ENCODE measurements at places on chromosomes 6 and 20.

DNA sequence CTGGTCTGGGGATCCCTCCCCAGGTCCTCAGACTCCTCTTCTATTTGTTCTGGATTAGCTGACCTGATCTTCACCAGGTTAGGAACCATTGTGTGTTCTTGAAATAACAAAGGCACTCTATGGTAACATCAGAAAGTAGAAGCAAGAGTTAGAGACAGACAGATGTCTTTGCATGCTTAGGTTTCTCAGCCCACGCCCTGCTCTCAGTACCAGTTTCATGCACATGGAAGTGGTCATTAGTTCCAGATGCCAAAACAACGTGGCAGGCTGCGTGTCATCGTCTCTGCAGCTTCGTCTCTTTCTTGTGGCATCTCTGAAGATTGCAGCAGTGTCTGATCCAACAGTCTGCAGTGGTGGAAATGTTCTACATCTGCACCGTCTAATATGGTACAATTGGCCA is 89.4 kb downstream of the PACRG start:
- DNase-seq = no peak

- no peak for DNase-seq
These were observed 594.5 kb downstream of the RFPL4B start for GRCh38 chr6:112941613-112942012.

DNA sequence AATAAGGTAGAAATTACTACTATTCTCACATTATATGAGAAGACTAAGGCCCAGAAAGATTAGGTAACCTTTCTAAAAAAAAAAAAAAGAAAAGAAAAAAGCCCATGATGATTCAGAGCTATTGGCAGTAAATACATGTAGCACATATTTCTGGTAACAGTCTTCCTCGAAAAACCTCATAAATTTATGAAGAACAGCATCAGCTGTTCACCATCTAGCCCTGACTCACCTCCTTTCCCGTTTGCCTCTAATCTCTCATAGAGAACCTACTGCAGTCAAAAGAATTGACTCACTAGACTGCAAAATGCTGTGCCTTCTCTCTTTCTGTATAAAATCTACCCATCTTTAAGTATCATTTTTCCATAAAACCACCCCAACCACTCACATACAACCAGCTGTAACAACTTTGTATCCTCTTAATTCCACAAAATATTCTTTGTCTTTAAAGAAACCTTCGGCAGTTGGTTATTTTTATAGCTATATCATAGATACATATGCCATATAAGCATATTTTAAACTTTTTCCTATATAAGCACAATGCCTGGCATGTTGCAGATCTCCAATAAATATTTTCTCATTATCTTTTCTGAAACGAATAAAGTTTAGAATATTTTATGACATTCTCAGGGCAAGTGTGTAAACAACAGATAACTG is 152.7 kb upstream of the ENPP5 start:
- no peak for DNase-seq

- no peak for DNase-seq
These were observed 654.1 kb upstream of the NOX3 start for GRCh38 chr6:156109713-156110112.

- no peak for DNase-seq
These were observed 192.6 kb upstream of the CST7 start for GRCh38 chr20:24756292-24757025.

DNA sequence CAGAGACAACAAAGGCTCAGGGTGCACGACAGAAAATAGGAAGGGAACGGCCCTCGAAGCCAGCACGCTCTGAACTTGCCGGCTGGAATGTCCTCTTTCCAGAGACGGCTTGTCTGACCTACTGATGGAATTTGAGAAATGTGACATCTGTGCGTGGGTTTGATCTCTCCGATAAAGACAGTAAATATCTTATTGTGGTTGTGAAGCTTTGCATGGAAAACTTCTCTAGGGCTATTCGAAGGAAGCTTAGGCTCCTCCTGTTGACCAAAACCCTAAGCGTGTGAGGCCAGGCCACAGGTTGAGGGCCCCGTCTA is 247.3 kb downstream of the ZNF217 start:
- no peak for DNase-seq

DNA sequence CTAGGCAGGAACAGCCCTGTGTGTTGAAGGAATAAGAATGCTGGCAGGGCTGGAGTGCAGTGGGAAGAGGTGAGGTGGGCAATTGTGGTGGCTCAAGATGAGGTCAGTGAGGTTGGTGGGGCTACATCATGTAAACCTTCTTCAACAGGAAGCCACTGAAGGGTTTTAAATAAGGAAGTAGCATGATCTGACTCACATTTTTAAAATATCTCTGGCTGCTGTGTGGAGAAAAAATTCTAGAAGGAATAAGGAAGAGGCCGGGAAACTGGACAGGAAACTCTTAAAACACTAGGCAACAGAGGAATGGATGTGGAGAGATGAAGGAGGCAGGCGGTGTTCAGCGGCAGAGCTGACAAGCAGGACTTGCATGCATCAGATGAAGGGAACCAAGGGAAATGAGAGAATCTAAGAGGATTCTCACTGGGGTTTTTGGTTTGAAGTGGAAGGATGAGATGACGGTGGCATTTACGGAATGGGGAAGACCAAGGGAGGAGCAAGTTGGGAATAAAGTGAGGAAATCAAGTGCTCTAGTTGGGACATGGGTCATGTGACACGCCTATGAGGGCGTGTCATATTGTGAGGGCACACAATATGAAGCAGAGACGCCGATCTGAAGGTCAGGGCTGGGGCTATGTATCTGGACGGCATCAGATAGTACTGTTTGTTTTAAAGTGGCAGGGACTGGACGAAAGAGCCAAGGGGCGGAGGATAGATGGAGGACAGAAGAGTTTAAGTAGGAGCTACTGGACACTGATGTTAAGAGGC is 18.2 kb downstream of the TMEM242 start:
- no peak for DNase-seq

DNA sequence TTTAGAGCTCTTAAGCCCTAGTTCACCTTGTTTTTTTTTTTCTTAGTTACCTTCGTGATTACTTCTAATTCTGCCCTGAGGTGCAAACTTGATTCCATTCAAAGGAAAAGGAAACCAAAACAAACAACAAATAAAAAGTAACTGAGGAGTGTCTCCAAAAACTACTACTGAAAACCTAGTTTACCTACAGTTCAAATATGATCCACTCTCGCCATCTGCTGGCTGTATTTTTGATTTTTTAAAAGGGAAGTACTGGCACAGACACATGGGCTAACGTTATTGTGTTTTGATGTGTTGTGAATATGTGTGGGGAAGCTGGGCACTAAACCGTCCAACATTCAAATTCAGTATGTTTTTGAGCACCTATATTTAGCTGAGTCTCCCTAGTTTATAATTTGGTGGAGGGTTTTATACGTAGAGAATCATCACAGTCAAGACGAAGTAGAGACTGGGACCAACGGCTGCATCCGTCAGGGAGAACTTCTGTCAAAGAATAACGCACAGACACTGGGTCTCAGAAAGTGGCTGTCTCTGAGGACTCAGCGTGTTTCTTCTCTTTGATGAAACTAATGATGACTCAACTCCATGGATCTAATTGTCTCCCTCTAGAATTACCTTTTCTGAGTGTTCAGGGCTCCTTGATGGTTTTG is 373.5 kb upstream of the BTBD3 start:
- no peak for DNase-seq

DNA sequence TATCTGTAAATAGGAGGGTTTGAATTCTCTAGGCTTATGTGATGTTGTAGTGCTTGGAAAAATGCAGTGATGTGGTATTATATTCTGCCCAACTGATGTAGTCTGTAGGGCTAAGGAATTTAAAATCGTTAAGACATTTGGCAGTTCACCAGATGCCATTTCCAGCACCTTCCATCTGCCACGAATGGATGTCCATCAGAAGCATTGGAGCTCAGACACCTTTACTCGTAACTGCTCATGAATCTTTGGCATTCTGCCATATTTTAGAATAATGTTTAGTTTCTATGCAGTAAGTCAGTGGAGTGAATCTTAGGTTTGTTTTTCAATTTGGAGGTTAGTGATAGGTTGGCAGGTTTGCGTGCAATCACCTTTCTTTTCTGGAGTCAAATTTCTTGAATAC is 2.4 kb upstream of the SYTL3 start:
- no peak for DNase-seq

- no peak for DNase-seq
These were observed 118.9 kb downstream of the ARMC2 start for GRCh38 chr6:108966855-108967755.

GRCh38 chr6:24686946-24687345 is 20.1 kb downstream of the ACOT13 start:
- no peak for DNase-seq

- no peak for DNase-seq
These were observed 421.8 kb downstream of the CDC5L start for GRCh38 chr6:44809258-44809657.

DNA sequence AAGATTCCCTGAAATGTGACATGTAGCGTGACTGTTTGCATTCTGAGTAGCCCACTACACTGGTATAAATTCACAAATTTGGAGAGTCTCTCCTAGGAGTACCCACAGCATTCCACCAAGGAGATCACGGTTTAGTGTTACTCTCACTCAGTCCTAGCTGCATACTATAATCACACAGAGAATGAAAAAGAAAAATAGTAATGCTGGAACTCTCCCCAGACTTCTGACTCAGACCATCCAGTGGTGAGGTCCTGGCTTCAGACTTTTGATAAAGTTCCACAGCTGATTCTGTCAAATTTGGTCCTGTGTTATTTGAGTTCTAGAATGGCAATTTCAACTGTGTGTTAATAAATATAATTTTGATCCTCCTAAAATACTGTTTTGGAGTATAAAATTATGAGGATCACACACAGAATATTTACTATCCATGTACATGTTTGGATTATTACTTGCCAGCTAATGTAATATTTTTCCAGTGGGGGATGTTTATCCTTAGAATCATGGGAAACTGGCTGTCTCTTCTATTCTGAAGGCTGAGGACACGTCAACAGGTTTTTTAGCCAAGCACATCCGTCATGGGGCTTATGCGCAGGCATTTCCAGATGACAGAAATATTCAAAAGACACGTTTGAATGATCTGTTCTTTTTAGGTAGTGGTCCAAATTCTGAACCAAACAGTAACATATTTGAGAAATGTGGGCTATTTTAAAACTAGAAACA is 5.1 kb upstream of the KIAA0408 start:
- no peak for DNase-seq

DNA sequence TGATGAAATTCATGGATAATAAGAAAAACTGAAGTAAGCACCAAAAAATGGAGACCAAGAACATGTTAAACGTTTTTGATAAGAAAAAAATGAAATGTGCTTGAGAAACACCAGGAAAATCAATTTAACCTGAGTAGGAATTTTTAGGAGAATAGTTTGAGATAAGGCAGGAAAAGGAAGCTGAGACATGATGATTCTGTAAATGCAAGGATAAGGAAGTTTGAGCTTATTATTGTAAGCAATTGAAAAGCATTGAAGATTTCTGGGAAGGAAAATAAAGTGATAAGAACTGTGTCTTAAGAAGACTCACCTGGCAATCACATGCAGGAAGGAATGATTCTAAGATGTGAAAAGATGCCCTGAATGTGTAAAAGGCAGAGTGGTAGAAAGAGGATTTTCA is 66.6 kb downstream of the ALDH8A1 start:
- no peak for DNase-seq

DNA sequence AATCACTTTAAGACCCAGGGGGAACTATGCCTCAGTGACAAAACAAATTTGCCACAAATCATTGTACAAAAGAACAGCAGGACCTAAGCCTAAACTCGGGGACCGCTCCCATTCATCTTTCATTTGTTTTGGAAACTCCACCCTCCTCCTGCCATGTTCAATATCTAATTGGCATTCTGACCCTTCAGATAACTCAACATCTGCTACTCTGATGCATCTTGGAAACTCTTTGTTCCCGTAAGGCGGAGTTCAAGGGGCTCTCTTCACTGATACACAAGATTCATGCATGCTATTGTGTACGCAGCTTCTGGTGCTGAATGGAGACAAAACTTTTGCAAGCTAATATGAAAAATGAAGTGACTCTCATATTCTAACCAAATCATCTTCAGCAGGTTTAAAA is 187.6 kb downstream of the ZFP64 start:
- no peak for DNase-seq
